ENCODE measurements at places on chromosomes 12 and 14.

DNA sequence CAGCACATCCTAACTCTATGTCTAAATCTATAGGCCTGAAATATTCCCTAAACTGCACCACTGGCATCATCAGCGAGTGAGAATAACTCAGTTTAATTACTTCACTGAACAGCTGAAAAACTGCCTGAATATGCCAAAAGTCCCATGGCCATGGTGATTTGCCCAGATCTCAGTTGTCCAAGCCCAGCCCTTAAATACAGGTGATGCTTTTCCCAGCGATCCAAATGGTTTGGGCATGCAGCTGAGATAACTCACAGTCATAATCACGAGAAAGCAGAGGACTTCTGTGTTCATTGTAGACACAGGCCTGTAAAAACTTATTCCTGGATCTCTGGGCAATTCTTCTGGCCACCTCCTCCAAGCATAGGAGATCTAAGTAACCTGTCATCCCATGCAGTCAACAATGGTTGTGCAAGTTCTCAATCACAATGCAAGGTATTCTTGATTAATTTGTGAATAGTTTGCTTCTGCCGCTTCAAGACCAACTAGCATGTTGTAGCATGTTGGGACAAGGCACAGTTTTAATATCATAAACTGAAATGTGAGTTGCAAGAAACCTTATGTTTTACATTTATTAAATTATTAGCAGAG is 40.5 kb downstream of the DUSP6 start:
- no peak for DNase-seq

- no peak for DNase-seq
Measured at GRCh38 chr14:92461891-92462290, 51.7 kb upstream of the RIN3 start.

DNA sequence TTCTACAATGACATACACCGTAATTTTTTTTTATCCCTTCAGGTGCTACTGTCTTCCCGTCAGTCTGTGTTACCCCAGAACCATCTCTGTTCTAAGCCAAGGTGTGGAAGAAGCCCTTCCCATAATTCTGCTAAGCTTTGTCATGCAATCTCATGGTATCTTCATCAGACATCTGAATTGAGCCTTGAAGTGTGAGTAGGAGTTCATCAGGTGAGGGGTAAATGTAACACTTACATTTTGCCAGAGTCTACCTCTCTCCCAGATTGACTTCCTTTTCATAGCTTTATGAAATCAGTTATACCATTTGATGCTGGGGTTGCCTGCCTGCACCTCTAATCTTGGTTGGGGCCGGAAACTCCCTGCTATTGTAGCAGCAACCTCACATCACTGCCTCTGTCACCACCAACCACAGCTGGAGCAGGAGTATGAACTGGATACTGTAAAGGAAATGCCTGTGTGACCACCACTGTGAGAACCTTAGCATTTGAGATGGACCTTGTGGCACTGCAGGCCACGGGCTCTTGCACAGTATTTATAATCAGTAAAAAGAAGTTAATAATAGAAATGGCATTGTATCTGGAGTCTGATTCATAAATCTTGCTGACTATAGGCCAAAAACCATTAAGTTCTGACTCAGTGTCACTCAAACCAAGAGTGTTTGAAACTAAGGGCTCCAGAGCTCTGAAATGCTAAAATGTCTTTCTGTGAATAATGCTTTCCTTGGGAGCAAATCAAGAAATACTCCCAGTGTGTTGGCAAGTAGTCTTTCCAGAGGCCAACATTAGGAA is 58.7 kb upstream of the STK38L start:
- no peak for DNase-seq

GRCh38 chr12:12909228-12909994 is 18.0 kb downstream of the GPRC5A start:
- no peak for DNase-seq

DNA sequence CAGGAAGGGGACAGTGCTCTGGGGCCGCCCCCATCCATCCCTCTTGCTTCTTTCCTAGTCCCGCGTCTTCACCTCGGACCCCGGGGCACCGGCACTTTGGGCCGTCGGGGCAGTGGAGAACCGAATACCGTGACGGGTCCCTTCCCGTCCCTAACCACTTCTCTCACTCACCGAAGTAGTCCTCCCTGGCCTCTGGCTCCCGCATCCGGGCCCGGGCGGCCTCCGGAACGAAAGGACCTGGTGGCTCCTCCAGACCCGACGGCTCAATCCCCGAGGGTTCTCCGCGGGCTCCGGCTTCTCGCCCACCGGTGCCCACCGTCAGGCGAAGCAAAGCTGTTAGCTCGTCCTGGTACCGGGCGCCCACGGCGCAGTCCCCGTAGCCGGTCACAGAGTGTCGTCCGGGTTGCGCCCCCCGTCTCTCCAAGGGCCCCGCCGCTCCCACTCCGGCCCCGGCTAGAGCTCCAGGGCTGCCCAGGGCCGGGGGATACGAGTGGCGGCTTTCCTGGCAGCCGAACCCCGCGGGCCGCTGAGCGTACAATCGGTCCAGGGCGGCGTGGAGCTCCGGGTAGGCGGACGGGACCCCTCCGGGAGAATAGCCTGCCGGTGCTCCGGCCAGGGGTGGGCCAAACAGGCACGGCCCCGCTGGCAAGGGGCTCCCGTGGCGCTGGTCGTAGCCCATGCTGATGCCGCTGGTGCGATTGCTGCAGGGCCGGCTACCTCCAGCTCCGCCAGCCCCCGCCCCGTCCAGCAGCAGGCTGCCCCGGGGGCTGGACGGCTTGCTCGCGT is 1.1 kb downstream of the AJUBA start:
- no peak for DNase-seq

GRCh38 chr12:19641235-19642080 is 202.2 kb downstream of the AEBP2 start:
- no peak for DNase-seq

DNA sequence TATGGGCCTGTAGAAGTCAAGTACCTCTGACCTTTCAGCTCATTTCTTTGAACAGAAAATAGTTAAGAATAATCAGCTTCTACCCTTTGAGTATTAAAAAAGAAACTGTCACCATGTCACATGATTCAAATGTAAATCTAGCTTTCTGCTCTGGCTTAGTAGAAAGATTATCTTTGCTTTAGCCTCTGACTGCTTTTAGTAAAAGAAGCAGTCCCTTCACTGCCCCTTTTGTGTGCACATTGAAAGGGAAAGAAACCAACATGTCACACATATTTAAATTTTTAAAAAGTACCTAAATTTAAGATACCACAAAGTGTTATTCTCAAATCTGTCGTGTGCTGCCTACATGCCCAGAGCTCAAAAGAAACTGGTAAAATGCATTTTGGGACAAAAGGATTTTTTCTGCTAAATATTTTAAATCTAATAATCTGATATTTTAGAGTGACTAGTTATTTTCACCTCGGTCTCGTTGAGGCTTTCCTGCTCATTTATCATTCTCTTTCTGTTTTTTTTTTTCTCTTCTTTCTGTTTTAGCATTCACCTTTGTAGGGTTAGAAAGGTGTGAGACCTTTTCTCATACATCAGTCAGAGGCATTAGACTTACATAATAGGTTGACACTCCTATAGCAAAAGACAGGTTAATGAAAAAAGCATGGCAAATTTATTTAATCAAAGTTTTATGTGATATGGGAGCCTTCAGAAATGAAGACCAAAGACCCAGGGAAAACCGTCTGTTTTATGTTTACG is 41.3 kb downstream of the SLC16A7 start:
- DNase-seq, result no peak

GRCh38 chr14:76834241-76834661 is 8.0 kb downstream of the LRRC74A start:
- no peak for DNase-seq
